ENCODE measurements at places on chromosomes 11 and 22.
A peak's percentile ranks its signal among the peaks of the same experiment; 100 is the strongest.

DNA sequence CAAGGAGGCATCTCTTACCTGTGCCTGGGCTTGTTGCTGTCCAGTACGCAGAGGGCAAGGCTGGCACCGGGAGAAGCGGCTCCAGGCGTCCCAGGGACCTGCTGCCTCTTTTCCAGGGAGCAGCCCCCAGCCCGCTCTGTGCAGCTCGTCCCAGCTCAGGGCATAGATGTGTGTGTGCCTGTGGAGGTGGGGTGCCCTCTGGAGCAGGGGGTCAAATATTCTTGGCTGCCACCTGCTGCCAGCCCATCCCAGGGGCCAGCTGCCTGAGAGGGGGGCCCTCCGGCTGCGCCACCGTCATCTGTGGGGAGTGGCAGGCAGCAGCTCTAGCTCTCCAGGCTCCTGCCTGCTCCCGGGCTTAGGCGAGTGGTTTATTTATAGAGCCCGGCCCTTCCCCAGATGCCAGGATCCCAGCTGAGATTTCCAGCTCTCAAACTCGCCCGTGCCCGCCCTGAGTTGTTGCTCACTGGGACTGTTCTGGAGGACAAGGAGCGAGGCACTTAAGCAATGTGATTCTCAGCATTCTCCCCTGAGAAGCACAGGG lies 87.5 kb downstream of the RTL6 start:
- no peak for DNase-seq

DNA sequence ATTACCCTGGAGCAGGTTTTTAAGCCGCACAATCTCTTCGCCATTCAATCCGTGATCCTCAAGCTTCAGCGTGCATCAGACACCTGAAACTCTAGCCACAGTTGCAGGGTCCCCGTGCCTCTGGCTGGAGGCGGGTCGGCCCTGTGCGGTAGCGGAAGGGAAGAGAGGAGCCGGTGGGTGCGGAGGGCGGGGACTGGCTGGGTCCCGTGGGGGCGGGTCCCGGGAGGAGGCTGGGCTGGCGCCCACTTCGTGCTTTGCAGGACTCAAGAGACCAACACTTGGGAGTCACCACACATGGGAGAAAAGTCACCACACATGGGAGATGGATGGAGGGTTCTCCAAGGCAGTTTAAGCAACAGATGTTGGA lies 772 bp downstream of the C22orf15 start:
- DNase-seq, result no peak

GRCh38 chr11:14873632-14874031 lies 18.4 kb downstream of the CYP2R1 start:
- DNase-seq, result no peak

DNA sequence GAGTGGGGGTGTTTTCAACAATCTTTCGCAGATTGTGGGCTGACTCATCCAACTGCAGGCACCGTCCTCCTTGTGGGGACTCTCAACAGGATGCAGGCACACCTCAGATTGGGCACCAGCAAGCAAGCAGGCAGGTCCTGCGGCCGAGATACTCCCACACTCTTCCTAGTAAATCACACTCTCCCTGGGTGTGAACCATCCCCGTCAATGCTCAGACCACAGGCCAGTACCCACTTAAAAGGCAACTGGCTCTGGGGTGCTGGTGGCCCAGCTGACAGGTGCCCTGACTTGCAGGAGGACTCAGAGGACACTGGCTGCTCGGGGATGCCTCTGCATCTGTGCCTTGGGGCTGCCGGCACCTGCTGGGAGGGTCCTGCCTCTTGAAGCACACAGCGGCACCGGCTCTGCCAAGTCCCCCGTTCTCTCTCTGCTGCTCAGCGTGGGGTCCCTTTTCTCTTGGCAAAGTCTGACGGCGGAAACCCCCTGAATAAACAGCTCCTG lies 282.5 kb downstream of the CTTN start:
- no peak for DNase-seq

GRCh38 chr22:42262964-42263363 lies 7.5 kb downstream of the TCF20 start:
- DNase-seq, result no peak

DNA sequence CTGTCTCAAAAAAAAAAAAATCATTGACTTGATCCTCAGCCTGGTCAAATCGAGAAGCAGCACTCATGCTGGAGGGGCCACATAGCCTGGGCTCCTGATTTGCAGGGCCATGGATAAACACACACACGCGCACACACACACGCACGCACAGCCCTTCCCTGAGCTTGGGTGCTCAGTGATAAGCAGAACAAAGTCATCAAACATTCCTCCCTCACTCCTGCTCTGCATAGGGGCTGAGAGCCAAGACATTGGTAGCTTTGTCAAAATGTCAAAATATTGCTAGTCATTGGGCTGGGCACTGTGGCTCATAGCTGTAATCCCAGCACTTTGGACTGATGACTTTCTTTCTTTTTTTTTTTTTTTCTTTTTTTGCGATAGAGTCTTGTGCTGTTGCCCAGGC lies 34.0 kb upstream of the A4GALT start:
- peak; percentile 37 for DNase-seq

- DNase-seq, result no peak
Observed at GRCh38 chr11:17924713-17925112, 88.1 kb downstream of the SERGEF start.

DNA sequence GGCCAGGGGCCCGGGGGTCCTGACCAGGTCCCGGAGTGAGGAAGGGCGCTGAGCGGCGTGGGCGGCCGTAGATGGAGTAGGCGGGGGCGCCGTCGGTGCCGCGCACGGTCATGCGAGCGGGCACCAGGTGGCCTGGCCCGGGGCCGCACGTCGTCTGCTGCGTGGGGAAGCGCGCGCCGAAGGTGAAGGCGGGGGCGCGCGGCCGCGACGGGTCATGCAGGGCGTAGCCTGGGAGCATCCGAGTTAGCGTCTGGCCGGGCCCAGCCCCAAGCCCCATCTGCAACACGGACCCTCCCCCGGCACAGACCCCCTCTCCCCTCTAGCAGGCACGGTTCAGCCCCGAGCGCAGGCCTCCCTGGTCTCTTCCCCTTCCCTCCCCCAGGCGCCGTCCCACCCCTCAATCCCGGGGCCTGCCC lies 1.7 kb upstream of the TYMP start:
- no peak for DNase-seq

- peak; percentile 86 for DNase-seq
Observed at GRCh38 chr22:43826142-43827002, 14.3 kb upstream of the EFCAB6 start.

- DNase-seq, result peak; percentile 74
Observed at GRCh38 chr11:62689421-62690183, at the start of gene LRRN4CL. Gene LRRN4CL, minus strand, starts transcription at chr11:62689530. Its CDS starts 1,022 bp downstream, at chr11:62688508.

- DNase-seq, result no peak
Observed at GRCh38 chr11:79374727-79375126, 66.1 kb downstream of the TENM4 start.

- no peak for DNase-seq
Observed at GRCh38 chr22:40764763-40765441, 54.2 kb downstream of the SLC25A17 start.

DNA sequence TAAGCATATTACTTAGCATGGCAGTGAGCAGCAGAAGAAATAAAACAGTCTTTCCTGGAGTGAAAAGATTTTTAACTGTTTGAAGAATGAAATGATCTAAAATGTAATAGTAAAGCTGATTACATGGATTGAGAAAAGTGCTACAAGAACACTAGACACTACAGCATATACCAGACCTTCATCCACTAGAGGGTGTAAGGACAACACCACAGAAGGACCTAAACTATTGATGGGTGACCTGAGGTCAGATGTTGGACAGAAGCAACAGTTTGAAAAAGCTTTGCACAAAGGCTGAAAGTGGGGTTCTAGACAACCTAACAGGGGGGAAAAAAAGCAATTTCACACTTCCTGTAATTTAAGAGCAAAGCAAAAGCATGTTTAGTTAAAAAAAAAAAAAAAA lies 97.7 kb downstream of the RBFOX2 start:
- peak; percentile 73 for DNase-seq

- peak; percentile 22 for DNase-seq
Observed at GRCh38 chr11:94974178-94974577, 669 bp downstream of the KDM4D start.

Measured in astrocyte of the spinal cord (primary cell).